A549 treated with DMSO at 1 μM for 4 hours (cell line): ENCODE measurements at places on chromosomes 3 and 15. TPM values are rescaled to one million over a fixed set of nuclear protein-coding genes. Genes with fewer than 3 reads are reported as not detected.

The TMEM202 gene
- total RNA-seq, result not detected in 5 replicates

The EPHA3 gene
- total RNA-seq, result not detected in 5 replicates

The CLDN16 gene
- total RNA-seq, result 0.06 to 0.11 TPM in 2 of 5 replicates, not detected in the others

The HHATL gene
- total RNA-seq, result 0.30 TPM in 1 of 5 replicates, not detected in the others

The GRAMD2A gene
- 0.13 TPM in 1 of 5 replicates, not detected in the others for total RNA-seq

The KNG1 gene
- total RNA-seq, result 0.17 TPM in 1 of 5 replicates, not detected in the others

The RLBP1 gene
- total RNA-seq, result not detected in 5 replicates

The CTXND1 gene
- 0.01 to 0.02 TPM (median 0.01 TPM) in 3 of 5 replicates, not detected in the others for total RNA-seq

The AGTR1 gene
- 0.44 to 0.61 TPM (median 0.48 TPM) in 5 replicates for total RNA-seq

The SEMA3G gene
- 0.03 to 0.30 TPM (median 0.09 TPM) in 5 replicates for total RNA-seq

The IQCF5 gene
- total RNA-seq, result not detected in 5 replicates
